Right renal pelvis (tissue), 4 donors: ENCODE measurements at places on chromosomes 5 and 9.

DNA sequence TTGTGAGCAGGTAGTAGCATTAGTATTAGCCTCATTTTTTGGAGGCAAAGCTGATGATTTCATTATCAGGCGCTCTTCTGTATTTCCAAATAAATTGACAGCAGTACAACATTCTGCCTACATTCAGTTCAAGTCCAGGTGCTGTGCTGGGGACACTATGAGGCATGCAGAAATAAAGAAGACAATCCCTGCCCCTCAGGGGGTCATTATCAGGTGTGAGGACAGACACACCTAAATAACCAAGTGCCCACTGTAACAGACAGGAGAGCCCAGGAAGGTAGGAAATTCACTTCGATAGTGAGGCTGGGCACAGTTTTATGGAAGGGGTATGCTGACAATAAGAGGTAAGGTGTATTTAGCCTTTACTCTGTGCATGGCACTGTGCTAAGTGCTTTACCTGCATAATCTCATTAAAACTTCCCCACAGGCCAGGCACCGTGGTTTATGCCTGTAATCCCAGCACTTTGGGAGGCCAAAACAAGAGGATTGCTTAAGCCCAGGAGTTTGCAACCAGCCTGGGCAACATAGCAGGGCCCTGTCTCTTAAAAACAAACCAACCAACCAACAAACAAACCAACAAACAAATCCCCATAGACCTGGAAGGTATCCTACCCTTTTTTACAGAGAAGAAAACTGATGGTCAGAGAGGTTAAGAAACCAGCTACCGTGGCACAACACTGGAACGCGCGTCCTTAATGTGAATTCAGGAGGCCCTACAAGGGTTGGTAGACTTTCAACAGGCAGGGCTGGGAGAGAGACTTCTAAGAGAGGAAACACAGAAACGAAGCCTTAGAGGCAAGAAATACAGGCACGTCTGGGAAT is 17.5 kb upstream of the GPX3 start:
- DNase-seq, result no peak

GRCh38 chr5:42798284-42799240 is 13.1 kb downstream of the SELENOP start:
- DNase-seq, result no peak

DNA sequence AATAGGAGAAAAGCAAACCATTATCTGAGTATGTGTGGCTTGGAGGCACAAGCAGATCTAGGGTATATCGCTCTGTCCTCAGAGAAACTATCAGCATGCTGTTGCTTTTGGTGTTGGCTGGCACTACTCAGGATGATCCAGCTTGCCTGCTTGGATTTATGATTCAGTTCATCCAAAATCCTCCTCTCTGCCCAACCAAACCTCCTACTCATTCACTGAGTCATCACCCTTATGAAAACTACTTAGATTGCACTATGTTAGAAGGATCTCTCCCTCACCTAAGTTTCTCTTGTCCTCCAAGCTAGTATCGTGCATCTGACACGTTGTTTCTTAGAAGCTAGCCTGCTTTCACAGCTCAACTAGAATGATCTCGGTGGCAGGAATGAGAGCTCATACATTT is 14.2 kb upstream of the ZBED3 start:
- no peak for DNase-seq

GRCh38 chr5:96133341-96134079 is 171.9 kb upstream of the ELL2 start:
- DNase-seq, result no peak

GRCh38 chr5:172319708-172320441 is 36.3 kb upstream of the UBTD2 start:
- DNase-seq, result no peak

DNA sequence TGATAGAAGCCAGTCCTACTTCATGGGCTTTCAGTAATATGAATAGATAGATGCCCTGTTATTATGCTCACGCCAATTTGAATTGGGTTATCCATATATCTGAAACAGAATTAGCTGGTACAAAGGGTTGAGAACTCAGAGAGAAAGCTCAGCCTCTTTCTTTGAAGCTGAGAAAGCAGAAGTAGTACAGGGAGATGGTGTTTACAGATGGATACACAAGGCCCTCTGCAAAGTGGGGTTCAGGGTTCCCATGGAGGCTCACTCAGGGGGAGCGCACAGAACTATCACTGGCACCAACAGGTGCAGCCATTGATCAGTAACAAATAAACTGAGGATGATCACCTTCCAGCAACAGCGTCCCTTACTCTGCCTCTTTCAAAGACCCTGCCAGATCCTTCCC is 349.7 kb downstream of the ICE1 start:
- no peak for DNase-seq

GRCh38 chr5:169335806-169336205 is 34.9 kb upstream of the SLIT3 start:
- DNase-seq, result no peak

- DNase-seq, result no peak
Observed at GRCh38 chr9:35755071-35755470, 995 bp upstream of the MSMP start.

- DNase-seq, result no peak
Observed at GRCh38 chr5:40555886-40556285, 123.8 kb upstream of the PTGER4 start.

- DNase-seq, result no peak
Observed at GRCh38 chr9:113245894-113246293, 24.6 kb downstream of the SLC31A1 start.

DNA sequence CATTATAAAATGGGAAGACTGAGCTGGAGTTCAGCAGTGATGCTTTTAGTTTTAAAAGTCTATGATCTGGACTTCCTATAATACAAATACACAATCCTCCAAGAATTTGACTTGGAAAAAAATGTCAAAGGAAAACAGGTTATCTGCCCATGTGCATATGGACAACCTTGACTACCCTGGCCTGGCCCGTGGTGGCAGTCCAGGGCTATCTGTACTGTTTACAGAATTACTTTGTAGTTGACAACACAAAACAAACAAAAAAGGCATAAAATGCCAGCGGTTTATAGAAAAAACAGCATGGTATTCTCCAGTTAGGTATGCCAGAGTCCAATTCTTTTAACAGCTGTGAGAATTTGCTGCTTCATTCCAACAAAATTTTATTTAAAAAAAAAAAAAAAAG is 17.3 kb downstream of the MOCS2 start:
- DNase-seq, result no peak

- DNase-seq, result no peak
Observed at GRCh38 chr5:6704361-6704851, 8.8 kb upstream of the TENT4A start.

DNA sequence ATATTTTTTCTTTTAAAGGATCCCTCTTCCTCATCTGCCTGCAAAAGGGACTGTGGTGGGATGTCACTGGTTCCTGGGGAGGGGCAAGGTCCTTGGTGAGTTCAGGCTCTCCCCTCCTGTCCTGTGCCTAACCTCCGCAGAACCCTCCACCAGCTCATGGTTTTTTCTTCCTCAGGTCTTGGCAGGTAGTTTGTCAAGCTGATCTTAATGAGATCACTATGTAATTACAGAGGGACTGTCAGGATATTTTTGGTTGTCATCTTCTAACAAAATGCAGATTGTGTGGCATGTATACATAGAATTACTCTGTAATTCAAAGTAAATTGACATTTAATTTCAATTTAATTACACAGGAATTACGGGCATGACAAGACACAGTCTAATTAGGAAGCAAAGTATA is 150.3 kb upstream of the SEMA6A start:
- no peak for DNase-seq

- DNase-seq, result no peak
Observed at GRCh38 chr5:125452991-125453390, 706.6 kb upstream of the ZNF608 start.

DNA sequence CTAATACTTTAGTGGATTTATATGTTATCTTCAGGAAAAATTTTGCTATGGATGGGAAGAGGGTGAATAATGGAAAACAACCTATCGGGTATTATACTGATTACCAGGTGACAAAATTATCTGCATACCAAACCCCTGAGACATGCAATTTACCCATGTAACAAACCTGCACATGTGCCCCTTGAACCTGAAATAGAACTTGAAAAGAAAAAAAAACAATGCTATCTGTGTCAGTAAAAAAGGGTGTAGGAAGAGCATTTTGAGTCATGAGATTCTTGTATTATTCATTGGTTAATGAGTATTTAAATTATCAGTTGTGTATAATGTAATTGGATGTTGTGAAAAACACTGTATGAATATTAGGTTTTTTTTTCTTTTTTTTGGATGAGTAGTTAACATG is 75.4 kb downstream of the PRR16 start:
- DNase-seq, result no peak

DNA sequence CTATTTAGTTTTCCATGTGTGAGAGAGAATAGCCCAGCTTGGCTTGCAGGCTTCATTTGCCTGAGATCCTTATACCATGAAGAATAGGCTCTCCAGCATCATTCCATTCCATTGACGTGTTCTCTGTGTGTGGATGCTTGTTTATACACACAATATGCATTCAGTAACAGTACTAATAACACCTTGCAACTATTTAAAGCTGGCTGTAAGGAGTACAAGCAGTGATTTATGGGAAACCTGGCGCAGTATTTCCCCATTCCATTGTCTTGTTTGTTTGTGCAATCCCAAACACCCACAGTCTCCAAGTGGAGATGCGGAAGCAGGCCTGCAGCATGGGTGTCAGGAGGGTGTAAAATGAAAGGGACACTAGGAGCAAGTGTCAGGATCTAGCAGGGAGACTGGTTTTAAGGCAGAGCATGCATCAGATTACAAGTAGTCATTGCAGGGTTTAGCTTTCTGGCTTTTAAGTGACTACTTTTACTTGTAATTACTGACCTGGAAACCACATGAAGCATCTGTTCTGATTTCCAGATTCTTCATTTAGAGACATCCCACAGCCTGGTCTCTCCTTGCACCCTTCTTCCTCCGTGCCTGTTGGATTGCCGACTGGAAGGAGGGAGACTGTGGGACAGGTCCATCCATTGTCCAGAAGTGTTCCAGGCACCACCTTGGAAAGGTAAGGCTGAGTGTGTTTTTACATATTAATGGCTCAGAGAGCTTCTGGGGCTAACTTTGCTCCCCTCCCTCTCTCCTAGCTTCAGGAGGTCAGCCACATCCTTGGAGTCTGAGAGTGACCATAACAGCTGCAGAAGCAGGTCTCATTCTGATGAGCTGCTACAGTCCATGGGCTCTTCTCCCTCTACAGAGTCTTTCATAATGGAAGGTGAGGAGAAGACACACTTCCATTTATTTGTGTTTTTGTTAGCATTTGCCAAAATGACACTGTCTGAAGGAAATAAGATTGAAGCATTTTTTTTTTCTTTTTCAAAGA is 241.6 kb downstream of the ARHGEF28 start:
- DNase-seq, result no peak

GRCh38 chr9:7452378-7452777 is 347.2 kb downstream of the DMAC1 start:
- DNase-seq, result no peak

GRCh38 chr9:130780865-130781504 is 54.1 kb upstream of the ABL1 start:
- no peak for DNase-seq

GRCh38 chr5:174729075-174729680 is 4.8 kb downstream of the MSX2 start:
- DNase-seq, result no peak

- no peak for DNase-seq
Observed at GRCh38 chr9:93121316-93122241, 12.5 kb downstream of the NINJ1 start.

- no peak for DNase-seq
Observed at GRCh38 chr5:180115326-180116076, 43.9 kb upstream of the RNF130 start.

DNA sequence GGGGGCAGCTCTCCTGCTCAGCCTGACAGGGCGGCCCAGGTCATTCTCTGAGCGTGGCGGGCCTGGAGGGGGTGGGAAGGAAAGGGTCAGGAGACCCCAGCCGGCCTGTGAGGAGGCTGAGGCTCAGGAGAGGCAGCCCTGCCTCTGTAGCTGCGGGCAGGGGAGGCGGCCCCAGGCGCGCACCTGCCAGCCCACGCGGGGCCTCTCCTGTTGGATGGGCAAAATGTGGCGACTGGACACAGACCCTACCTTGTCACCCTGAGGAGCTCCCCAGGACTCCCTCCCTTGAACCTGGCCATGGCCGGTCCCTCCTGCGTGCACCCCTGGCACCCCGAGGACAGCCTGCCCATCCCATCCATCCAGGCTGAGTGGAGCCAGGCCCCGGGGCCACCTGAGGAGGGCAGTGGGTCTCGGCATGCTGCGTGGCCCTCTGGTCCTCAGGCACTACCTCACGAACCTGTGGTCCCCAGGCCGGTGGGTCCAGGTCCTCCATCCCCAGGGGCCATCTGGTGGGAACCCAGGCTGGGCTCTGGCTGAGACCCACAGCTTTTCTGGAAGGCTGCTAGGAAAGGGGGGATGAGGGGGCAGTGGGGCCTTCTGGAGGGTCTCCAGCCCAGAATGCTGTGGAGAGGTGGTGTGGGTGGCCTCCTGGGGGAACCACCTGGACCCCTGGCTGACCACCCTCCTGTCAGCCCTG is 15.1 kb upstream of the NRARP start:
- no peak for DNase-seq

DNA sequence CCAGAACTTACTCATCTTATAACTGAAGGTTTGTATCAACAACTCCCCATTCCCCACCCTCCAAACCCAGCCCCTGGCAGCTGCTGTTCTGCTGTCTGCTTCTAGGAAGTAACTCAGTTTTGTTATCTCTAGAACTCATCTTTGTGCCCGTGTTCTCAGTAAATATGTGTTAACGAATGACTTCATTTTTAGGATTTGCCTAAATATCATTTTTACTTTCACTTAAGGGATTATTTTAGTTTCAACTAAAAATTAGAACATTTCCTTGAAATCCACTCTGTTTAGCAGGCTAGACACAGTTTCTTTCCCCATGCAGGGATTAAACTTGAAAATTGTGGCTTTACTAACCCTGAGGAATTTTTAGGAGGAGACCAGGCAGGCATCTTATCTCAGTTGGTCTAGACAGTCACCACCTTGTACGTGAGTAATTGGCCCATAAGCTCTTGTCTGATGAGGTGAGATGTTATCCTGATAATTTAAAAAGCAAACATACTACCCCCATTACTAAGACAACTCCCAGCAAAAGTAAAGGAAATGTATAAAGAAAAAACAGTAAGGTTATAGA is 68.2 kb upstream of the TNFAIP8 start:
- DNase-seq, result no peak
